Activated CD8-positive, alpha-beta T cell treated with anti-CD3 and anti-CD28 coated beads for 36 hours (primary cell): ENCODE measurements at places on chromosomes 11 and 22.

GRCh38 chr11:45275828-45276227, 10.3 kb downstream of the SYT13 start:
- no peak overlapping the region for H3K27ac ChIP-seq
- DNase-seq = no peak
- H3K4me3 ChIP-seq = no peak overlapping the region
- H3K36me3 ChIP-seq = no peaks in the 10 kb centered on the region
- H3K4me1 ChIP-seq = no peaks in the 10 kb centered on the region
- H3K27me3 ChIP-seq = peaks cover 38% of the 10 kb centered on the region

GRCh38 chr22:36852056-36852973, 8.5 kb upstream of the NCF4 start:
- peaks cover 3% of the 10 kb centered on the region for H3K36me3 ChIP-seq
- H3K4me1 ChIP-seq = peaks cover 11% of the 10 kb centered on the region
- H3K4me3 ChIP-seq = no peak overlapping the region
- H3K27ac ChIP-seq = no peak overlapping the region
- no peak for DNase-seq
- H3K27me3 ChIP-seq = peaks cover 5% of the 10 kb centered on the region

DNA sequence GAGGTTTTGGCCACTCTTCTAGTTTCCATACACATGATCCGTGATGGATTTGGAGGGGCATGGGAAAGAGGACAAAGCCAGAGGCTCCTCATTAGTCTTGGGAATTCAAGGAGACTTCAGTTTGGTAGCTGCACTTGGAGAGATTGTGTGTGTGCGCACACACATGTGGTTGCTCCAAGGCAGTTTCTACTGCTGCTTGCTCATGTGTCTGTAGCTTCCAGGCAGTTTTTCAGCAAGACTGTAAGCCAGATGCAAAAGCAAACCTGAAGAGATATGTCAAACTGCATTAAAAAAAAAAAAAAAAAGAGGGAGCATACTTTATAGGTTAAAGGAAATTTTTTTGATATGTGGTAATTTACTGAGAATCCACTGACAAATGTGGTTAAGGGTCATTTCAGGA, 95.7 kb downstream of the OSBP2 start:
- H3K4me3 ChIP-seq = no peak overlapping the region
- no peaks in the 10 kb centered on the region for H3K4me1 ChIP-seq
- H3K27ac ChIP-seq = no peak overlapping the region

DNA sequence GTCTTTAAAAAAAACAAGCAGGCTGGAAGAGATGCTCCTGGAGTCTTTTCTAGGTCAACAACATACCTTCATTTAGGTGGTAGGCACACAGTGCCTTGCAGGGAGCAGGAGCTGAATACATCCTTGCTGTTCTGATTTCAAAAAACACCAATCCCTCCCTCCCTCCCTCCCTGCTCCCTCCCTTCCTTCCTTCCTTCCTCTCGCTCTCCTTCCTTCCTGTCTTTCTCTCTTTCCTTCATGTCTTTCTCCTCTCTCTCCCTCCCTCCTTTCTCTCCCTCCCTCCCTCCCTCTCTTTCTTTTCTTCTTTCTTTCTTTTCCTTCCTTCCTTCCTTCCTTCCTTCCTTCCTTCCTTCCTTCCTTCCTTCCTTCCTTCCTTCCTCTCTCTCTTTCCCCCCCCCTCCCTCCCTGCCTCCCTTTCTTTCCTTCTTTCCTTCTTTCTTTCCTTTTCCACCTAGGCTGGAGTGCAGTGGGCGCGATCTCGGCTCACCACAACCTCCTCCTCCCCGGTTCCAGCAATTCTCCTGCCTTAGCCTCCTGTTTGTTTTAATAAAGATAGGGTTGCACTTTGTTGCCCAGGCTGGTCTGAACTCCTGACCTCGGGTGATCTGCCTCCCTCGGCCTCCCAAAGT, 245.1 kb downstream of the MIAT start:
- peaks cover 11% of the 10 kb centered on the region for H3K4me1 ChIP-seq
- H3K36me3 ChIP-seq = no peaks in the 10 kb centered on the region
- peak overlapping the region; percentile 60 for H3K4me3 ChIP-seq
- peaks cover 41% of the 10 kb centered on the region for H3K27me3 ChIP-seq
- no peak overlapping the region for H3K27ac ChIP-seq
- DNase-seq = no peak

GRCh38 chr22:23217171-23218052, 37.1 kb downstream of the BCR start:
- peaks cover 83% of the 10 kb centered on the region for H3K4me1 ChIP-seq
- H3K36me3 ChIP-seq = peaks cover 2% of the 10 kb centered on the region
- H3K27me3 ChIP-seq = no peaks in the 10 kb centered on the region
- peak overlapping the region; percentile 66 for H3K4me3 ChIP-seq
- peak overlapping the region; percentile 95 for H3K27ac ChIP-seq
- no peak for DNase-seq

- H3K27me3 ChIP-seq = no peaks in the 10 kb centered on the region
- no peak overlapping the region for H3K27ac ChIP-seq
- peaks cover 39% of the 10 kb centered on the region for H3K36me3 ChIP-seq
- no peak for DNase-seq
- H3K4me1 ChIP-seq = no peaks in the 10 kb centered on the region
These were observed 128.3 kb downstream of the CRYBB2 start for GRCh38 chr22:25347752-25348102.

DNA sequence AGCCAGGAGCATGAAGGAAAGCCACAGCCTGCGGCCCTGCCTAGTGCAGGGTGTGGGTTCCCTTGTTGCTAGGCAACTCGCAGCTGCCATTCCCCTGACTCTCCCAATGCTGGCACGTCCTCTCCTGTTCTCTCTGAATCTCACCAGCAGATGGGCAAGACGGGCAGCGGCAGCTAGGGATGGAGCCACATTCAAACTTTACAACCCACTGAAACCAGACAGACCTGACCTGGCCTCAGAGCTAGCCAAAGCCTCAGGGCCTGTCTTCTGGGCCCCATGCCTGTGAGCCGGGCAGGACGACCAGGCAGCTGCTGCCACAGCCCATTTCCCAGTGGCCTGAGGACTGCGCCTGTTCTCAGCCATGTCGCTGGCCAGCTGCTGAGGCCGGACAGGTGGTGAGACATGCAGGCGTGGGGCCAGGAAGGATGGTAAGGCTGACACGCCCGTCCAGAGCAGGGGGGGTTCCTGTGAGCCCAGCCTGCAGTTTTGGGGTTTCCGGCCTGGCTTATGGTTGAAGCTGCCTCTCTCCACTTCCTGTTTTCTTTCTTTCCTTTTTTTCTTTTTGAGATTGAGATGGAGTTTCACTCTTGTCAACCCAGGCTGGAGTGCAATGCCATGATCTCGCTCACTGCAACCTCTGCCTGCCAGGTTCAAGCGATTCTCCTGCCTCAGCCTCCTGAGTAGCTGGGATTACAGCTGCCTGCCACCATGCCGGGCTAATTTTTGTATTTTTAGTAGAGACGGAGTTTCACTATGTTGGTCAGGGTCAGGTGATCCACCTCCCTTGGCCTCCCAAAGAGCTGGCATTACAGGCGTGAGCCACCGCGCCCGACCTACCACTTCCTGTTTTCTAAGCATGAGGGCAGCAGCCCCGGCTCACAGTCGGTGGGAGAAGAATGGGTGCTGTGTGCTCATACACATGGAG, 4.1 kb downstream of the SUN2 start:
- H3K27ac ChIP-seq = peak overlapping the region; percentile 99
- DNase-seq = peak; percentile 88
- H3K4me3 ChIP-seq = peak overlapping the region; percentile 80
- peaks cover 62% of the 10 kb centered on the region for H3K36me3 ChIP-seq
- peaks cover 55% of the 10 kb centered on the region for H3K4me1 ChIP-seq

- DNase-seq = no peak
- peaks cover 27% of the 10 kb centered on the region for H3K27me3 ChIP-seq
- H3K27ac ChIP-seq = no peak overlapping the region
- no peaks in the 10 kb centered on the region for H3K4me1 ChIP-seq
- no peak overlapping the region for H3K4me3 ChIP-seq
These were observed 7.6 kb upstream of the RBFOX2 start for GRCh38 chr22:36036167-36036624.

- H3K27ac ChIP-seq = no peak overlapping the region
- no peaks in the 10 kb centered on the region for H3K4me1 ChIP-seq
- DNase-seq = no peak
- H3K4me3 ChIP-seq = no peak overlapping the region
These were observed 9.4 kb downstream of the A4GALT start for GRCh38 chr22:42711281-42711731.

- peaks cover 7% of the 10 kb centered on the region for H3K4me1 ChIP-seq
- H3K27me3 ChIP-seq = peaks cover 16% of the 10 kb centered on the region
- no peak overlapping the region for H3K27ac ChIP-seq
- DNase-seq = no peak
These were observed 54.8 kb upstream of the PRSS23 start for GRCh38 chr11:86745571-86745970.

DNA sequence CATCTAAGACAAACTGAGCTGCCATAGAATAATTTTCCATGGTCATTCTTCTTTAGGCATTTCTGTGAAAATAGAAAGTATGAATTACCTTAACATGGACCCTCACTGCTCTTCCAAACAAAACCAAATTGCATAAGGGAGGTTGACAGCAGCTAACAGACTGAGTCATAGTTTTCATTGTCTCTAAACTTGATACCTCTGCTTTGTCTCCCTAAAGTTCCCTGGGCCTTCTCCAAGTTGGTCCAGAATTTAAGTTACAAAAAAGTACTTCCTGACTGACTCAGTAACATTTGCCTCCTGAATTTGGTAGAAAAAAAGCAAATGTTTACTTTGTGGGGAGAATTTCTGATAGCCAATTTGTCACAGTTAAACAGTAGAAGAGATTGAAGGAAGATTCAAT, 3.0 kb downstream of the OR8D1 start:
- H3K27me3 ChIP-seq = no peaks in the 10 kb centered on the region
- H3K4me3 ChIP-seq = no peak overlapping the region
- DNase-seq = no peak

GRCh38 chr22:36771356-36772063, 4.4 kb downstream of the IFT27 start:
- H3K27me3 ChIP-seq = no peaks in the 10 kb centered on the region
- DNase-seq = no peak
- H3K36me3 ChIP-seq = peaks cover 4% of the 10 kb centered on the region
- no peak overlapping the region for H3K4me3 ChIP-seq

GRCh38 chr11:93100211-93100610, 97.6 kb downstream of the SLC36A4 start:
- no peaks in the 10 kb centered on the region for H3K4me1 ChIP-seq
- no peak overlapping the region for H3K27ac ChIP-seq
- no peak overlapping the region for H3K4me3 ChIP-seq
- H3K27me3 ChIP-seq = peaks cover 5% of the 10 kb centered on the region
- H3K36me3 ChIP-seq = no peaks in the 10 kb centered on the region
- no peak for DNase-seq

GRCh38 chr11:66183494-66184048, 84.9 kb upstream of the RAB1B start:
- H3K27me3 ChIP-seq = no peaks in the 10 kb centered on the region
- peak overlapping the region; percentile 20 for H3K27ac ChIP-seq
- peaks cover 55% of the 10 kb centered on the region for H3K4me1 ChIP-seq
- DNase-seq = peak; percentile 8
- H3K36me3 ChIP-seq = peaks cover 13% of the 10 kb centered on the region

GRCh38 chr11:64900263-64900678, 16.7 kb downstream of the ATG2A start:
- H3K27ac ChIP-seq = peak overlapping the region; percentile 84
- no peak overlapping the region for H3K4me3 ChIP-seq
- peaks cover 10% of the 10 kb centered on the region for H3K4me1 ChIP-seq
- peak; percentile 82 for DNase-seq
- H3K36me3 ChIP-seq = peaks cover 10% of the 10 kb centered on the region
- no peaks in the 10 kb centered on the region for H3K27me3 ChIP-seq

GRCh38 chr11:67275606-67276409, 9.5 kb downstream of the GRK2 start:
- peaks cover 63% of the 10 kb centered on the region for H3K4me1 ChIP-seq
- H3K27ac ChIP-seq = peak overlapping the region; percentile 97
- H3K36me3 ChIP-seq = peaks cover 80% of the 10 kb centered on the region
- peak overlapping the region; percentile 71 for H3K4me3 ChIP-seq
- DNase-seq = peak; percentile 66

- no peaks in the 10 kb centered on the region for H3K27me3 ChIP-seq
- DNase-seq = no peak
- H3K27ac ChIP-seq = peak overlapping the region; percentile 5
- H3K4me1 ChIP-seq = peaks cover 7% of the 10 kb centered on the region
- H3K36me3 ChIP-seq = peaks cover 12% of the 10 kb centered on the region
- no peak overlapping the region for H3K4me3 ChIP-seq
These were observed 5.7 kb downstream of the SLC39A13 start for GRCh38 chr11:47413908-47414684.

DNA sequence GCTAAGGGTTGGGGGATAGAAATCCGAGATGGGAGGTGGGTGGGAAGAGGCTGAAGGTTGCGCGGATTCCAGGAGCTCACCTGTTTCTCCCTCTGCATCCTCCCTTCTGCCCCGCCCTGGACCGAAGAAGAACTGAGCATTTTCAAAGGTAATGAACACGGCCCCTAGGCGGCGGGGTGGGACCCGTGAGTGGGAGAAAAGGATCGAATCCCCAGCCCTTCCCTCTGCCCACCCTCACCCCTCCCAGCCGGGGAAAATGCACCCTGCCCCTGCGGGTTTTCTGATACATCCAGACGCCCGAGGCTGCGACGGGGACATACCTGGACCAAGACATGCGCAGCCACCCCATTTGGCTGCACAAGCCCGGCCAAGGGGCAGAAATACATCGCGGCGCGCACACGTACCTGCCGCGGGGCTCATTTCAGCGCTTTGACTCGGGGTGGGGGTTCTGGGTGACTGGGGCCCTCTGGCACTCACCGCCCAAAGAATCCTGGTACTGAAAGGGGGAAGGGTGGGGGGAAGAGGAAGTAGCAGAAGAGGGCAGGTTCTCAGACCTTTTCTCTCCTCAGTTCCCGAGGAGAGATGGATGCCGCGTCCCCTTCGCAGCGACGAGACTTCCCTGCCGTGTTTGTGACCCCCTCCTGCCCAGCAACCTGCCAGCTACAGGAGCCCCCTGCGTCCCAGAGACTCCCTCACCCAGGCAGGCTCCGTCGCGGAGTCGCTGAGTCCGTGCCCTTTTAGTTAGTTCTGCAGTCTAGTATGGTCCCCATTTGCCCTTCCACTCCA, 6.0 kb downstream of the VSIG2 start:
- DNase-seq = peak; percentile 67
- peak overlapping the region; percentile 79 for H3K27ac ChIP-seq
- peaks cover 11% of the 10 kb centered on the region for H3K27me3 ChIP-seq
- peaks cover 4% of the 10 kb centered on the region for H3K4me1 ChIP-seq

DNA sequence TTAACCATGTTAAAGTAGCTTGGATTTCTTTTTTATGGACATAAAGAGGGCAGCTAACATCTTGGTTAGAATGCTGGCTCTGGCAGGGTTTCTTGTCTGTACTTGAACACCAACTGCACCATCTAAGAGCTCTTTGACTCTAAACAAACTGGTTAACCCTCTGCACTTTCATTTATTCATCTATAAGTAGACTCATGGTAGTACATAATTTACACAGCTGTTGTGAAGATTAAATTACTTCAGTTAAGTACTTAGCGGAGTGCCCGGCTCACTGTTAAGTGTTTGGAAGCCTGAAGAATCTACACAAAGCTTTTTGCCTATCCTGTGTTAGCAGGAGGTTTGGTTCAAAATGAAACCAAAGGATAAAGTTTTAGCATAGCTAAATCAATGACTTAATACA, 846.2 kb upstream of the API5 start:
- H3K36me3 ChIP-seq = no peaks in the 10 kb centered on the region
- DNase-seq = no peak
- no peak overlapping the region for H3K4me3 ChIP-seq
- no peak overlapping the region for H3K27ac ChIP-seq
- H3K27me3 ChIP-seq = no peaks in the 10 kb centered on the region
